Smooth muscle cell of trachea (primary cell): ENCODE measurements at places on chromosomes 2 and 18. TPM values are rescaled to one million over a fixed set of nuclear protein-coding genes. Genes with fewer than 3 reads are reported as not detected.

The ALKAL2 gene
- total RNA-seq: not detected in 2 replicates

The COL4A3 gene
- total RNA-seq: 0.17 and 0.29 TPM in 2 replicates

The DNPEP gene
- 90.3 and 157 TPM in 2 replicates for total RNA-seq

The NYAP2 gene
- not detected in 2 replicates for total RNA-seq

The NEU2 gene
- total RNA-seq: not detected in 2 replicates

The NRBP1 gene
- 98.9 and 122 TPM in 2 replicates for total RNA-seq

The SLC25A12 gene
- 21.2 and 32.7 TPM in 2 replicates for total RNA-seq

The MEP1B gene
- 0.17 TPM in 1 of 2 replicates, not detected in the other for total RNA-seq

The CFAP65 gene
- total RNA-seq: under 0.01 TPM in 1 of 2 replicates, not detected in the other

The AQP12B gene
- total RNA-seq: 0.17 TPM in 1 of 2 replicates, not detected in the other

The KLHL30 gene
- total RNA-seq: 0.29 and 0.66 TPM in 2 replicates

The LOXHD1 gene
- total RNA-seq: not detected in 2 replicates

The GGCX gene
- total RNA-seq: 55.3 and 76.6 TPM in 2 replicates

The IL1RL2 gene
- total RNA-seq: 0.73 and 2.3 TPM in 2 replicates

The CTAGE1 gene
- under 0.01 TPM in 1 of 2 replicates, not detected in the other for total RNA-seq

The FNDC4 gene
- total RNA-seq: 21.7 and 34.7 TPM in 2 replicates

The MTIF2 gene
- 35.9 and 46.7 TPM in 2 replicates for total RNA-seq

The ITPRIPL1 gene
- 2.9 and 5.8 TPM in 2 replicates for total RNA-seq

The NXPH2 gene
- not detected in 2 replicates for total RNA-seq

The CROCC2 gene
- 0.50 and 1.0 TPM in 2 replicates for total RNA-seq

The FAHD2A gene
- 23.8 and 35.6 TPM in 2 replicates for total RNA-seq

The REG1A gene
- total RNA-seq: not detected in 2 replicates

The LYG1 gene
- total RNA-seq: 0.17 and 0.73 TPM in 2 replicates

The REG1B gene
- total RNA-seq: not detected in 2 replicates

The SPDYA gene
- 1.2 and 2.3 TPM in 2 replicates for total RNA-seq

The HTRA2 gene
- 38.1 and 50.4 TPM in 2 replicates for total RNA-seq

The GALNT5 gene
- total RNA-seq: 62.3 and 81.0 TPM in 2 replicates

The WNT10A gene
- total RNA-seq: not detected in 2 replicates

The ASAP2 gene
- total RNA-seq: 26.0 and 33.3 TPM in 2 replicates

The TSPYL6 gene
- total RNA-seq: under 0.01 TPM in 1 of 2 replicates, not detected in the other

The PKDCC gene
- 55.1 and 129 TPM in 2 replicates for total RNA-seq

The LGALSL gene
- total RNA-seq: 1.5 and 2.0 TPM in 2 replicates

The GKN2 gene
- total RNA-seq: not detected in 2 replicates

The GALNT3 gene
- 0.33 and 0.58 TPM in 2 replicates for total RNA-seq

The TCF23 gene
- not detected in 2 replicates for total RNA-seq

The SCYGR8 gene
- total RNA-seq: not detected in 2 replicates

The HTR2B gene
- 9.8 and 15.3 TPM in 2 replicates for total RNA-seq

The IL36A gene
- total RNA-seq: not detected in 2 replicates

The PARD6G gene
- total RNA-seq: 0.73 and 5.8 TPM in 2 replicates

The CHST9 gene
- total RNA-seq: not detected in 2 replicates

The CPO gene
- total RNA-seq: 0.17 TPM in 1 of 2 replicates, not detected in the other

The GREB1 gene
- 0.44 and 2.2 TPM in 2 replicates for total RNA-seq
